ENCODE measurements at places on chromosomes 11 and 22. TPM values are rescaled to one million over a fixed set of nuclear protein-coding genes. Genes with fewer than 3 reads are reported as not detected.

IGF2 gene
- total RNA-seq: 106 TPM

MRGPRX3 gene
- total RNA-seq: not detected

ALG12 gene
- 19.4 TPM for total RNA-seq

BIK gene
- not detected for total RNA-seq

AIFM3 gene
- not detected for total RNA-seq

OR51B4 gene
- not detected for total RNA-seq

ASRGL1 gene
- total RNA-seq: not detected

- no peak for DNase-seq
Observed at GRCh38 chr22:27612115-27612514, 189.4 kb downstream of the MN1 start.

DNA sequence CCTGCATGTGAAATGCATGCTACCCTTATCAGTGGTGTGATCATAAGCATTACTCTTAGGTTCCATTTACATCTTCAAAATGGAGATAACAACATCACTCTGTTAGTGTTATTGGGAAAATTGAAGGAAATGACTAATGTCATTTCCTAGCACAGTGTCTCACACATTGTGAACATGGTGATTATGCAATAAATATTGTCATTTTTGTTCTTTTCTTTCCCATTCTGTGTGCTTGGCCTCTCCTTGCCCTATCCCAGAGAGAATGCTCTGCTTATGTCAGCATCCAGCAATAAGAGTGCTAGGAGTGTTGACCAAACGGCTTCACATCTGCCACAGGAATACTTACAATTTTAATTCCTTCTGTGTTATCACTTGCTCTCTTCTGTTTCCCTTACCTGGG lies 1024.1 kb upstream of the CCDC90B start:
- no peak for DNase-seq

DNA sequence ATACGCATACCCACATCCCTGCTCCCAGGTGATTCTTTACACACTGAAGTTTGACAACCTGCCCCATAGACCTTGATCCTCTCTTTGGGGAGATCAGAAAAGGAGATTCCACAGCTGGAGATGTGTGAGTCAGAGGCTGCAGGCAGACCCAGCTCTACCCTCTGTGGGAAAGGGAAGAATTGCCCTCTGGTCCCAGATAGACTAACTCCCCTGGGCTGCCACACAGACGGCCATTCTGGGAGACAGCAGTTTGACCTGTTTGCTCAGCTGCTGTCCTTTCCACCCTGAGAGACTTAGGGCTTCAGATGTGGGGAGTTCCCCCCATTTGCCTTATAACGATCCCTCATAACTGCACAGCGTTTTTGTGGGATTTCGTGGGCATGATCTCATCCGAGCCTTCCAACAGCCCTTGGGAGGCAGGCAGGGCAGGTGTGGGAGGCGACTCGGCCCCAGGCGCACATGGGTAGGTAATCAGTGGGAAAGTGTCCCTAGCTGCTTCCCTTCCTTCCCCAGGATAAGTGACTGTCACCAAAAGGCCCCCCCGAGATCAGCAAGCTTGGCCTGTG lies 14.1 kb downstream of the FAM83F start:
- no peak for DNase-seq

- no peak for DNase-seq
Observed at GRCh38 chr22:44385781-44386180, 73.0 kb upstream of the SHISAL1 start.

GRCh38 chr11:33262011-33262645 lies 4.9 kb downstream of the HIPK3 start:
- no peak for DNase-seq

- peak; percentile 37 for DNase-seq
Observed at GRCh38 chr22:26702906-26703830, 45.8 kb downstream of the MIAT start.

DNA sequence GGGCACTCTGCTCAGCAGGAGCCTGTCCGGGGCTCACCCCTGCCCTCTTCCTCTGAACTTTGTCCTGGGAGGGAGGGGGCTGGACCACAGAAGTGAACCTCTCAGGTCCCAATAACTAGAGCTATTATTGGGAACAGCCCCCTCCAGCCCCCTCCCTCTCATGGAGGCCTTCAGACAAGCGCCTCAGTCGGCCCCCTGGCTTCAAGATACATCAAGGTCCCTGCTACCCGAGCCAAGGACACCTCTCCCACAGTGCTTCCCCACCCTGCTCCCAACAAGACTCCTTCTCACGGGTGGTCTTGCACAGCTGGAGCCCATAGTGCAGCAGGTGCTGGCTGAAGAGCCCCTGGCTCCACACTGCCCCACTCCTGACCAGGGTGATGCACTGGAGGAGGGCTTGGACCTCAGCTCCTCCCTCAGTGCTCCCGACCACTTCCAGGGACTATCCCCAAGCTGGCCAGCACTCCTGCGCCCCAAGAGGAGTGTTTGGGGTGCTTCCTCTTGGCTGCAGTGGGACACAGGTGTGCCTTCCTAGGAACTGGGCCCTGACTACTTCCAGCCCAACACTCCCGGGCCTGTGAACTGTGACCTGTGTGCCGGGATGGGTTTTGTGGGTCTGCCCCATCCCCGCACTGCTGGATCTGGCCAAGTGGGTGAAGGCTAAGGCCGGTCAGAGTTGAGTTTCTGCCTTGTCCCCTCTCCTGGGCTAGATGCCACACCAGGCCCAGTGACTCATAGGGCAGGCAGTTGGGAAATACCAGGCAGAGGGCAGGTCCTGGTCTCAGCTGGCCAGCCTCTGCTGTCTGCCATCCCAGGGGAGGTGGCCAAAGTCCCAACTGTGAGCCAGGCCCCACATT lies 2.2 kb downstream of the PNPLA2 start:
- peak; percentile 91 for DNase-seq

DNA sequence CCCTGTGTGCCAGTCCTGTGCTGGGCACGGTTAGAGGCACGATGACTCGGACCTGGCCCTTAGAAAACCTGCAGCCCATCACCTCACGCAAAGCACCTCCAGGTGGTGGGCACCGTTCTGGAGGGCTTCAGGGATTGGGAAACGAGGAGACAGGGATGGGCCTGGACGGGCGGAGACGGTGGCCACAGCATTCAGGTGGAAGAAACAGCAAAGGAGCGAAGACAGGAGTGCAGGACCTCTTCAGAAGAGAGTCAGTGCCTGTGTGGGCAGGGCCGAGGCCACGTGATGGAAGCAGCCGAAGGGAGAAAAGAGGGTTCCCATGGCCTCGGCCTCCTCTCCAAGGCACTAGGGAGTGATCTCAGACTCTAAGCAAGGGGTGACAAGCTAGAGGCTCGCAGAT lies 8.1 kb upstream of the SLC22A12 start:
- DNase-seq: no peak

DNA sequence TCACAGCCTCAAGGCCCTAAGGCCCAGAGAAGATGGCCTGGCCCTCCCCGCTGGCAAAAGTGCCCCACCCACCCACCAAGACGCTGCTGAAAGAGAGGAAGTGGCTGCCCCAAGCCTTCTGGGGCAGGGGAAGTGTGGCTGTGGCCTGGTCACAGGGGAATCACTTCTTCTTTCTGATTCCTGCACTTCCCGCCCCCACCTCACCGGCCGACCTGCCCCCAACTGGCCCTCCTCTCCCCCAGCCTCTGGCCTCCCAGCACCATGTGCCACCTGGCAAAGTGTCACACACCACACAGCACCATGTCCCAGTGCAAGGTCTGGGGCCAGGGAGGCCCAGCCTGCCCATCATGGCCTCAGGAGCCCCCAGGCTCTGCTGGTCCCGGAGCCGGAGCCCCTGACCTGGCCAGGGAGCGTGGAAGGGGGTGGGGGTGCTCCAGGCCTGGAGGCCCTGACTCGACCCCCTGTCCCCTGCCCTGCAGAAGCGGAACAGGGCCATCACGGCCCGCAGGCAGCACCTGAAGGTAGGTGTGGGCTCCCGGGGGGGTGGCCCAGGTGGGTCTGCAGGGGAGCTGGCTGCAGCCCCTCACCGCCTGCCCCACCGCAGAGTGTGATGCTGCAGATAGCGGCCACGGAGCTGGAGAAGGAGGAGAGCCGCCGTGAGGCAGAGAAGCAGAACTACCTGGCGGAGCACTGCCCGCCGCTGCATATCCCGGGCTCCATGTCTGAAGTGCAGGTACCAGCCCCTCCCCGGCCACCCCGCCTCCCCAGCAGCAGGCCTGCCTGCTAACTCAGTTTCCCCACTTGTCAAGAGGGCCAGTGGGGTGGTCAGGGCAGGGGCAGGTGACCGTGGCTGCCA lies 1.4 kb downstream of the TNNI2 start:
- no peak for DNase-seq

- peak; percentile 66 for DNase-seq
Observed at GRCh38 chr11:120539667-120540369, 28.3 kb downstream of the GRIK4 start.

- DNase-seq: no peak
Observed at GRCh38 chr22:26597026-26597425, 7.1 kb upstream of the TPST2 start.

DNA sequence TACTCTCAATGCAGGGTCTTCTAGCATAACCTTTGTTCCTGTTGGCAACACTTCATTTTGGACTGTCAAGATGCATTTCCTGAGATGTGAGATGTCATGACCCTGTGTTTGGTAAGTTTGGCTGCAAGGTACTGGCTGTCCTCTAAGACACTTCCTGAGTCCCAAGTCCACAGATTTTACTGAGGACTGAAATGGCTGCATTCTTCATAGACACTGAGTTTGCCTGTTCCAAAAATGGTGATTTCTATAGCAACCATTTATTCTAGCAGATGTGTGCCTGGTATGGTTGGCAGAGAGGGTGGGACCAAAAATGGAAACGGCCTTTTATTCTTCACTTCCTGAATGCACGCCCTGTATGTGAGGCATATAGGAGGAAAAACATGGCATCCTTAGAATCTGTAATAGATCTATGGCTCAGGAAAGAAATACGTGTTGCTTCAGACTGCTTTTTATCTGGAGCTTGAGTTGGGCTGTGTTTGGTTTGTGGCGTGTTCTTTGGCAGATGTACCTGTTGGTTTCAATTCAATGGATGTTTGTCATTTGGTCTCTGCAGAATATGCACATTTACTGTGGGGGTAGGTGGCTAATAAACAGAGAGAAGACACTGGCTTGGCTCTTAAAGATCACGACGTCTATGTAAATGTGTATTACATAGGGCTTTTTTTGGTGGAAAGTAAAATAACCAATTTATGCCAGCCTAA lies 62.4 kb downstream of the ZBTB16 start:
- DNase-seq: no peak

GRCh38 chr11:120303004-120303637 lies 22.0 kb upstream of the TLCD5 start:
- DNase-seq: peak; percentile 53

DNA sequence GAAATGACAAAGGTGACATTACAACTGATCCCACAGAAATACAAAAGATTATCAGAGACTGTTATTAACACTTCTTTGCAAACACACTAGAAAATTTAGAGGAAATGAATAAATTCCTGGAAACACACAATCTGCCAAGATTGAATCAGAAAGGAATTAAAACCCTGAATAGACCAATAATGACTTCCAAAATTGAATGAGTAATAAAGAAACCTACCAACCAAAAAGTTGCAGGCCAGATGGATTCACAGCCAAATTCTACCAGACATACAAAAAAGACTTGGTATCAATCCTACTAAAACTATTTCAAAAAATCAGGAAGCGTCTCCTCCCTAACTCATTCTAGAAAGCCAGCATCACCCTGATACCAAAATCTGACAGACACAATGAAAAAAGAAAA lies 17.2 kb downstream of the RAB38 start:
- DNase-seq: no peak

GRCh38 chr22:38271927-38272372 lies 860 bp downstream of the TMEM184B start:
- no peak for DNase-seq

DNA sequence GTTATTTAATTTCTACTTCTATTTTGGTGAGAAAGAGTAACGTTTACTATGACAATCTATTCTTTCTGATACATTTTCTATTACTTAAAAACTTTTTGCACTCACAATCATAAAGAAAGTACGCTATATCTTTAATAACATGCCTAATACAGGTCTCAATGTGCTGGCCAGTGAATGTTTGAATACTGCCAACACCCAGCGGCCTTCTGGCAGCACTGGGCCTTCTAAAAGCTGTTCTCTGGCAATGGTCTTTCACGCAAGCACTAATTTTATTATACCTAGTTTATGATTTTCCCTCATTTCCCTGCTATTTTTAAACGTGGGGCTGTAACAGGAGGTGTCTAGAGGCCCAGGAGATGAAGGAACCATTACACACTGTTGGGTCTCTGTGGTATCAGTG lies 349.8 kb upstream of the PITPNB start:
- no peak for DNase-seq

DNA sequence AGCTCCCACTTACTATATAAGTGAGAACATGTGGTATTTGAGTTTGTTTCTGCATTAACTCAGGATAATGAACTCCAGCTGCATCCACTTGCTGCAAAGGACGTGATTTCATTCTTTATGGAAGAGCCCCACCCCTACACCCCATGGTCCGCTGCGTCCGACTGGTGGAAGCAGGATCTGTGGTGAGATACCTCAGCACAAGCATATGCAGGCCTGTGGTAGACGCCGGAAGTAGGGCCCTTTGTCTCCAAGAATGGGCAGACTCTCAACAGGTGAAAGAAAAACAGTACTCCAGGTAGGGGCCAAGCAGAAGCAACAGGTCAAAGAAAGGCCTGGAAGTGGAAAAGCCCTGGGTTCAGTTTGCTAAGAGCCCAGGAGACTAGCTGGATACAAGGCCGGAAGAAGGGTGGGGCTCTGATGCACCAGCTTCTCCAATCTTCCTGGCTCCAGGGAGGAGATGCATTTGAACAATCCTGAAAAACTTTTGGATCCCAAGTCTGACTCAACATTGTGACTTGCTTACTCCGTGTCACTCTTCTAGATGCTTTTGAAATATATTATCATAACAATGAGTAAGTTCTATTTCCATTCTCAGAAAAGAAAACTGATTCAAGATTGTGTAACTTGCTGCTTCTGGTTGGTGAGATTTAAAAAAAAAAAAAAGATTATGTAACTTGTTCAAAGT lies 30.4 kb downstream of the NEAT1 start:
- DNase-seq: peak; percentile 78

- no peak for DNase-seq
Observed at GRCh38 chr11:125166764-125167291, 2.3 kb downstream of the PKNOX2 start.

GRCh38 chr11:72234920-72235319 lies 9.1 kb downstream of the PHOX2A start:
- DNase-seq: no peak

DNA sequence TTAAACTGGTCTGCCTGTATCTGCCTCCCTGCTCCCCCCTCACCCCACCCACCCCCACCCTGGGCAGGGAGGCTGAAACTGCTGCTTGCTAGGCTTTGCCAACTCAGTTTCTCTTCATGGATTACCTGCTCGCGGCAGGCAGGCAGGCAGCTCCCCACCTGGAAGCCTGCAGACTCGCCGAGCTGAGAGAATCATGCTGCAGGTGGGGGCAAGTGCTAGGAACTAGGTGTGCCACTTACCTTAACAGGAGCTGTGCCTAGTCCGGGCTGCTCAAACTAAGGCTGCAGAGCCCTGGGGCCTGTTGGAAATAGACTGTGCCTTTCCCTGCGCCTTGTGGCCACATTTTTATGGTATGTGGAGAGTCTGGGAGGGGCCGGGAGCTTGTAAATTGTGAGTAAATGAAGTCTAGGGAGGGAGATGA lies 30.3 kb downstream of the MARK2 start:
- no peak for DNase-seq

- peak; percentile 71 for DNase-seq
Observed at GRCh38 chr11:64086258-64087123, 50.8 kb downstream of the FLRT1 start.

Measured in LHCN-M2 (cell line).